ENCODE measurements at places on chromosomes 5 and 9. TPM values are rescaled to one million over a fixed set of nuclear protein-coding genes. Genes with fewer than 3 reads are reported as not detected.
A peak's percentile ranks its signal among the peaks of the same experiment; 100 is the strongest.

DNA sequence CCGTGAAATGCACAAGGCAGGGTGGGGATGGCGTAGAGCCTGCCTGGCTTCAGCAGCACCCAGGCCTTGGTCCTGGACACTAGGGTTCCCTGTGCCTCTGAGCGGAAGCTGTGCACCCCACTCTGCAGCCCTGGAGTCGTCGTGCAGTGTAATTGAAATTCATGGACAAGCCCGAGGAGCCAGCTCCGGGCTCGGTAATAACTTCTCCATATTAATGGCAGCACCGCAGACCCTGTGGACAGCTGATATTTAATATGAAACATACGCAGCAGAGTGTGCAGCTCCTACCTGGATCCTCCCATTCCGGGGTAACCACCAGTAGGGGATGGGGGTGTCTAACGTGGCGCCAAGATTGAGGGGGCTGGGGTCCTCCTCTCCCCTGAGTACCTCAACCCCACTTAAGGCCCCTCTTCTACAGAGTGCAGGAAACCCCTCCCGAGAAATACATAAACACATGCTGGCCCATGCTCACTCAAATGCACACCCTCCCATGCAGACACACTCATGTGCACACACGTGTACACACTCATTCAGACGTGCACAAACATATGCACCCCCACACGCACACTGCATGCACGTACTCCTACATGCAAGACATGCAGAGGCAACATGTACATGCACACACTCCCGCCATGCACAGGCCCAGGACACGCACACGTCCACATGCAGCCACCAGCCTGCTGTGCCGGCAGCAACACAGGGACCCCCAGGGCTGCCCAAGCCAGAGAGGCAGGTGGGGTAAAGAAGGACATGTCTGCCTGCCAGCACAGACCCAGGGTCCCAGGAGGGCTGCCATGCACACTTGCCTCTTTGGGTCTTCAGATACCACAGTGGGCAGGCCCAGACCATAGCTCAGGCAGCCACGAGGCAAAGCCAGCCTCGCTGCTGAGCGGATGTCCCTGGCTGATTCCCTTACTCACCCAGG, 8.1 kb downstream of the ADAMTS2 start:
- no peak for DNase-seq

DNA sequence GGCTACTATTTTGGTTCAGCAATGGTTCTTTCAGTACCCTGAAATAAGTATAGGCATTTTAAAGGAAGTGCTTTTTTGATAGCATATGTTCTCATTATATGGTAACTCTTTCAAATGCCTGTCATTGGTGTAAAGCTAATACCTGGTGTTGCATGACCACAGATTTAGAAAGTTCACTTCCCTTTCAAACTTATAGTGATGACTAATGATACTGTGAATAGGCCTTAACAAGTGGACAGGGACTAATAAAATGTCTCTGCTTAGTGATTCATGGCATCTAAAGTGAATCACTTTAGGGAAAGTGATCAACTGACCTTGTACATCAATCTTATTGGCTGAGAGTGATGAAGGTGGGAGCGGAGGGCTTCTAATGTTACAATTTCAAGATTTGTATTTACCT, 21.6 kb downstream of the MRPL22 start:
- DNase-seq, result peak; percentile 44

GRCh38 chr5:36657563-36657995, 51.2 kb downstream of the SLC1A3 start:
- peak; percentile 90 for DNase-seq

CARTPT gene
- not detected for total RNA-seq

PCDHGB1 gene
- total RNA-seq, result 8.7 TPM

All from myocyte (in vitro differentiated cells).